ENCODE measurements at places on chromosomes 5 and 9. TPM values are rescaled to one million over a fixed set of nuclear protein-coding genes. Genes with fewer than 3 reads are reported as not detected.

The SEC16A gene
- total RNA-seq = 73.0 TPM

The TLX3 gene
- total RNA-seq = not detected

DNA sequence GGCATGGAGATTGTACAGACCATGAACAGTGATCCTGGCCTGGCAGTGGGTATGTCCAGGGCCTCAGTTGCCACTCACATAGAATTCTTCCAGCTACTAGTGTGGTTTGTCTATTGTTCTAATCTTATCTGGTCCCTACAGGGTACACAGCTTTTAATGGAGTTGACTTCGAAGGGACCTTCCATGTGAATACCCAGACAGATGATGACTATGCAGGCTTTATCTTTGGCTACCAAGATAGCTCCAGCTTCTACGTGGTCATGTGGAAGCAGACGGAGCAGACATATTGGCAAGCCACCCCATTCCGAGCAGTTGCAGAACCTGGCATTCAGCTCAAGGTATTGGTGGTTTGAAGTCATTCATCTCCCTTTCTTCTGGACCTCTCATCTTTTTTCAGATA is 43.8 kb downstream of the THBS4 start:
- no peak for DNase-seq

DNA sequence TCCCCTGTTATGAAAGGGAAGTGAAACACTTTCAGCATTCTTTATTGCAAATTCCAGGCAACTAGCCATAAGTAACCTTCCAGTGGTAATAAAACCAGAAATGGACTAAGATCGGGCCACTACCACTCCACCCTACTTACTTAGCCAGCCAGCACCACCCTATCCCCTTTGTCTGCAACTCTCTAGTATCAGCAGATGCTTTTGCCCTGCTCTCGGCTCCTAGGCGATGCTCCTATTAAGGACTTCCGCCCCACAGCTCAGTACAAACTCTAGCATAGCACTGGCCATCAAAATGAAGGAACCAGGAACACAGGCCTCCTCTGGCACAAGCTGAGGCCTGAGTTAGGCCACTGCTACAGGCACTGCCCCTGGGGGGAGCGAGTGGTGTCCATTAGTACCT is 81.2 kb downstream of the GLDC start:
- DNase-seq = no peak

DNA sequence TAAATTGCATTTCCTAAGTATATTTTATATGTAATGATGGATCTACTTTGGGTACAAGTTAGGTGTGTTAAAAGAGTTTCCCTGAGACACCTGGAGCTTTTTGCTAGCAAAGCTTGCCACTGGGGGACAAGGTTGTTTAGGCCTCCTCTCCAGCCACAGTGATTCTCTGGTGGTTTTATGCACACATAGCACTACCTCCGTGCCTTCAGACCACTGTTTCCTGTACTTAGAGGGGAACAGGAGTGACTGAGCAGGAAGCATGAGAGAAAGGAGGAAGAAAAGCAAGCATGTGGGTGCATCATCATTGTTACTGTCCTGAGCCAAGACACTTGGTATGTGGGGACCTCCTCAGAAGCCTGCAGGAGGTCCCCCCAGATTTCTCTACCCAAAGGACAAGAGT is 272.1 kb downstream of the RASEF start:
- no peak for DNase-seq

DNA sequence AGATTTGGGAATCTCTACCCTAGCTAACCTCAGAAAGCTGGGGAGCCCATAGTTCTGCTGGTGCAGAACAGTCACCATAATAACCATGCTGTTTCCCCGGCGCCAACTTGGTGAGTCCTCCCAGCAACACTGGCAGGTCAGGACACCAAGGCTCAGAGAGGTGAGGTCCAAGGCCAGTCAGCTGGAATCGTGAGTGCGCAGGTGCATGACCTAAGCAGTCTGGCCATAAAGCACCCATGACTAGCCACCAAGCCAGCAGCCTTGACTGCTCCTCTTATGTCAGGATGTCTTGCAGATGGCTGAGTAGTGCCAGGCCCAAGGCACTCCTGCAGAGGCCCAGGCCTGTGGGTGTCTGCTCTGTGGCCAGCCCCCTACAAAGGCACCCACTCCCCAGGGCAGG is 2.6 kb downstream of the RNF44 start:
- DNase-seq = no peak

GRCh38 chr5:11892832-11893231 is 11.4 kb downstream of the CTNND2 start:
- DNase-seq = no peak

GRCh38 chr5:108578791-108579190 is 168.9 kb upstream of the FER start:
- no peak for DNase-seq

Data from CD4-positive, alpha-beta T cell (primary cell).